ENCODE measurements at places on chromosomes 4 and X.

DNA sequence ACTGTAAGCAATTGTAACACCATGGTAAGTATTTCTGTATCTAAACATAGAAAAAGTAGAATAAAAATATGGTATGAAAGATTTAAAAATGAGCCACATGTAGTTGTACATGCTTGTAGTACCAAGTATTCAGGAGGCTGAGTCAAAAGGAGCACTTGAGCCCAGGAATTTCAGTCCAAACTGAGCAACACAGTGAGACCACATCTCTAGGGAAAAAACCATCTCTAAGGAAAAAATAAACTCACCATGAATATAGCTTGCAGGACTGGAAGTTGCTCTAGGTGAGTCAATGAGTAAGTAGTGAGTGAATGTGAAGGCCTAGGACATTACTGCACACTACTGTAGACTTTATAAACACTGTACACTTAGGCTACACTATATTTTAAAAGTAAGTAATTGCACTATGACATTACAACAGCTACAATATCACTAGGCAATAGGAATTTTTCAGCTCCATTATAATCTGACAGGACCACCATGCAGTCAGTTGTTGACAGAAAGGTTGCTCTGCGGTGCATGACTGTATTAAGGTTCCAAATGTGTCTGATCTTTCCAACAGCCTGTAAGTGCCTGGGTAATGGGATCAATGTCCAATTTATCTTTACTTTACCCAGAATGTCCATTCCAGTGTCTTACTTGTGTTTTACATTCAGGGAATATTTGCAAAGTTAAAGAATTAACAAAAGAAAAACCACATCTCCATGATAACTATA lies 28.9 kb upstream of the LRBA start:
- DNase-seq = no peak

DNA sequence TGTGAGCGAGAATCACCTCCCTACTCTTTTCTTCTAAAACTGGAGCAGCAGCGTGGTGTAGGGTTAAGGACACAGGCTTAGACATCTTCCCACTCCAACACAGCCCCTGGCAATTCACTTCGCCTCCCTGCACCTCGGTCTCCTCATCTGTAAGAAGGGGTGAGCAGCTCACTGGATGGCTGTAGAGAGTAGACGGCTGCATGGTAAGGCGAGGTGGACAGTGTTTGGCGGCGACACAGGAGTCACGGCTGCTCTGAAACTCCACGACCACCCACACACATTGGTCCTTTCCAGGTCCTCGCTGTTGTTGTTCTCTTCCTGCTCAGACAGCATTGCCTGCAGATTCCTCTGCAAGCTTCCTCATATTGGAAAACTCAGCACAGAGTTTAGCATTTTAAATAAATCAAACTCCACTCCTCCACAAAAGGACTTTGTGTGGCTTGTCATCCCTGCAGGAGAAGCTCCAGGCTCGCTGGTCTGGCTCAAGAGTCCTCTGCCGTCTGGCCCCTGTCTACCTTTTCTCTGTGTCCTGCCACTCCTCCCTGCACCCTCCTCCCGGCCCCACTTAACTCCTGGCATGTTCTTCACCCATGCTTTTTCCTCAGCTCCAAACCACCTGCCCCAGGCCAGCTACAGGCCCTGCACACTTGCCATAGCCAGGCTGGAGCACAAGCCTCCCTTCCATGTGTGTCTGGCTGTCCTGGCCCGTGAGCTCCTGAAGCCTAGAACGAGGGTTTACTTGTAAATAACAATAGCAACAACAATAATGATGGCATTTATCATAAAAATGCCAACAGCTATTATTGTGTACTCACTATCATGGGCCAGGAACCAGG lies 41.3 kb upstream of the CRMP1 start:
- no peak for DNase-seq

- DNase-seq = peak; percentile 35
These were observed 84.9 kb downstream of the BCOR start for GRCh38 chrX:40012868-40013265.

- no peak for DNase-seq
These were observed 26.7 kb downstream of the PDS5A start for GRCh38 chr4:39950861-39951481.

DNA sequence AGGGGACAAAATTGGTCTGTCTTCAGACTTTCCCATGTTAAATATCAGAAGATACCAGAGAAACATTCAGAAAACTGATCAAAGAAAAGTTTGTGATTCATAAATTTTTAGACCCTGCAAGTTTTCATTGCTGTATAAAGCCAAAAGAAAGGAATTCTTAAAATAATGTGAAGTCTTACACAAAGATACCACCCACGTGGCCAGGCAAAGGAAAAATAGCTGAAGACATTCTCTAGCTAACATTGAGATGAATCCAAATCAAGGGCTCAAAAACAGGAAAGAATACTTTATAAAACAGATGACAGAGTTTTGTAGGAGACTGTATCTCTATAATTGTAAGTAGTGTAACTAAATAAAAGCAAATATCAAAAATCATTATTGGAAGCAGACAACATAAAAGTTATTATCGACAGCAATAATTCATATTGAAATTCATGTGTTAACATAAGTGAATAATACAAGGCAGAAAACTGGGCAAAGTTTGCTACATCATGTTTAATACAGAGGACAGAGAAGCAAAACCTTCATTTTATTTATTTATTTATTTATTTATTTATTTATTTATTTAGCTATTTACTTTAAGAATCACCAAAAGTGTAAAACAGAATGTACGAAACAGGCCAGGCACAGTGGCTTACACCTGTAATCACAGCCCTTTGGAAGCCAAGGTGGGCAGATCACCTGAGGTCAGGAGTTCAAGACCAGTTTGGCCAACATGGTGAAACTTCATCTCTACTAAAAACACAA lies 204.6 kb upstream of the SLIT2 start:
- DNase-seq = no peak

- no peak for DNase-seq
These were observed 42.8 kb downstream of the DOCK11 start for GRCh38 chrX:118538386-118538785.

DNA sequence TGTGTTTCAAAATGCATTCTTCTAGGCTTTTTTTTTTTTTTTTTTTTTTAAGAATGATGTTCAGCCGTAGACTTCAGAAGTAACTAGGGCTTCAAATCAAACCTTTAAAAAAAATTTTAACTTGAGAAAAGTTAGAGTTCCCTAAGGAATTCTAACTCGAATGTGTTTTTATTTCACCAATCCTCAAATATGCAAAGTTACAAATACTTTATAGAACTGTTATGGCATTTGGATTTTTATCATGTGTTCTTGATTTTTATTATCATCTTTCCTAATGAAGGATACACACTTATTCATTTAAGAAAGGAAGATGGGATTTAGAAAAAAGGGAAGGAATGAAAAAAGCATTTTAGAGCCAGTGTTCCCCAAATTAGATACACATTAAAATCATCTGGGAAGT lies 200.6 kb upstream of the LDB2 start:
- DNase-seq = no peak

DNA sequence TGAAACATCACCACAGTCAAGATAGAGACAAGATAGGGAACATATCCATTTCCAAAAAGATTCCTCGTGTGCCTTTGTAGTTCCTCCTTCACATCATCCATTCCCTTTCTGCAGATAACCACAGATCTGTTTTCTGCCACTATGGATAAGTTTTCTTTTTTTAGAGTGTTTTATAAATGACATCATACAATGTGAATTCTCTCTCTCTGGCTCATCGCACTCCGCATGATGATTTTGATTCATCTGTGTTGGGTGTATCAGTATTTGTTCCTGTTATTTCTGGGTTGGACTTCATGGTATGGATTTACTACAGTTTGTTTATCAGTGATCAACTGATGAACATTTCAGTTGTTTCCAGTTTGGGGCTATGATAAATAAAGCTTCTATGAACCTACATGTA lies 23.2 kb upstream of the ANXA3 start:
- DNase-seq = peak; percentile 35

DNA sequence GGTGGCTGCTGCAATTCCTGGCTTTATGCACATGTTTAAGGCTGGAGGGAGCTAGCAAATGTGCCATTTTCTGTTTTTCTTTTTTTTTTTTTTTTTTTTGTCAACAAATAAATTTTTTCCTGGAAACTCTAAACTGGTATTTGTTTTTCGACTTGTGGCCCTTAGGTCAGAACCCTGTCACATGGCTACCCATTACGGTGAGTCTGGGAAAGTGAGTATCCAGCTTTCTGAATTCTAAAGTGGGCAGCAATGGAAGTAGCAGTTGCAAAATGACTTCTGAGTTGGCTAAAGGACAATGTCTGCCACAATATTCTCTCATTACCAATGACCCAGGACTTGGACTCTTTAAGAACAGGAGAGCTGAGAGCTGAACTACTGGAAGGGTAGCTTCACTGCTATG lies 225.1 kb upstream of the CENPE start:
- DNase-seq = no peak

GRCh38 chr4:20430259-20430941 lies 178.7 kb downstream of the SLIT2 start:
- DNase-seq = peak; percentile 48

GRCh38 chrX:73562458-73562857 lies 539 bp upstream of the CHIC1 start:
- no peak for DNase-seq

DNA sequence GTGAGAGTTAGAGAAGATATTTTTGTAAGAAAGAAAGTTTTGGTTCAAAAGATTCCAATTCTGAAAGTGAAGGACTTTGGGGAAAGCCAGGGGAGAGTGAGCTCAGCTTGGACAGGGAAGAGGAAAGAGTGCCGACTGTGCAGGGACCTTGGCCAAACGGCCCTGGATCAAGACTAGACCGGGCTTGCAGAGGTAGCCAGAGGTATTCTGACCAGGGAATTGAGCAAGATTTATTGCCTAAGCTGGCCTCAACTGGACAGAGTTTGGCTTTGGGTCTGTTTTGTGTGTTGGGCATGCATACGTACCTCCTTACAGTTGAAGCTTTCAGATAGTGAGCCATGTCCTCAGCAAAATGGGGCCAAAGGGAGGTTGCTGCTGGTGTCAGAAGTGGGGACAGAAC lies 11.6 kb downstream of the PLAC1 start:
- no peak for DNase-seq

- DNase-seq = no peak
These were observed 10.1 kb upstream of the TMEM144 start for GRCh38 chr4:158200214-158200613.

GRCh38 chr4:7244751-7245320 lies 52.5 kb downstream of the SORCS2 start:
- no peak for DNase-seq

- DNase-seq = no peak
These were observed 11.9 kb downstream of the BMX start for GRCh38 chrX:15512401-15512965.

DNA sequence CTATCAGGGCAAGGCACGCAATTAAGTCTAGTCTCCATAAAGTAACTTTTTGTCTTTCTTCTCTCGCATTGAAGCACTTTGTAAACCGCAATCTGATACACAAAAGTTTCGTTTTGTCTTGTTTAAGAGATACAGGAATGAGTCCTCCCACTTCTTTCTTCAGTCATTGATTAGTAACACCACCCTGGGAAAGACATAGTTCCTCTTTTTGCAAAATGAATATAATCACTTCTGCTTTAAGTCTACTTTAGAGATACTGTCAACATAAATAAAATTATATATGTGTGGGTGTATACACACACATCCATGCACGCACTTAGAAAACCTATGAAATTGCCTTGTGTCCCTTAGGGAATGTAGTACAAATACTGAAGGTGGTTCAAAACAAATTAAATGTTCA lies 11.7 kb downstream of the COQ2 start:
- no peak for DNase-seq

Data from HFFc6 (cell line).